ENCODE measurements at places on chromosomes 12 and 14.

DNA sequence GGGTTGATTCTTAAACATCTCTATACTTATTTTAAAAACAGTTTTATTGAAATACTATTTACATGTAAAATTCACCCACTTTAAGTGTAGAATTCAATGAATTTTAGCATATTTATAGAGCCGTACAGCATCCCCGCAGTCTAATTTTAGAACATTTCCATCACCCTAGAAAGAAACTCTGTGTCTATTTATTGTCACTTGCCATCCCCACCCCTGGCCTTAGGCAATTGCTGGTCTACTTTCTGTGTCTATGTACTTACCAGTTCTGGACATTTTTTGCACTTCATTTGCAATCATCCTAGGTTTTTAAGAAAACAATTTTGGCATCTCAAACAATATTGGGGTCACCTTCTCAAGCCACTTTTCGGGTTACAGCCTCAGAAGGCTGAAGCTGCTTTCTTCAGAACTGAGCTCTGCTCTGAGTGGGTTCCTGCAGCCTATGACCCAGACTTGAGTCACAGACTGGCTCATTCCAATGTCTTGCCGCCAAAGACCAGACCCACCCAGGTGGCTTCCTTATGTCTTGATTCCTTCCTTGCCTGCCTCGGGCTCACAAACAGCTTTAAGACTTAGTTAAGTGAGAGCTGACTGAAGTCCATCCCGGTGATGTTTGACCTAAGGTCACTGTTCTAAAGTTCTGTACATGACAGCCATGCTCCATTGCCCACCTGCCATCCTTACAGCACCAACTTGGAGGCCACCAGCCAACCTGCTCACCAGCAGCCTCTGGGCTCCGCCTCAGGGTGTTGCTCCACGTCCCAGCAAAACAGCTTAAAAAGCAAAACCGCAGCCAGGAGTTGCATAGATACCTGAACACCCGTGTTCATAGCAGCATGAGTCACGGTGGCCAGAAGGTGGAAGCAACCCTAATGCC lies 131.5 kb downstream of the CHST11 start:
- no peak for DNase-seq

- DNase-seq = no peak
Observed at GRCh38 chr14:89343356-89343755, 73.7 kb downstream of the FOXN3 start.

DNA sequence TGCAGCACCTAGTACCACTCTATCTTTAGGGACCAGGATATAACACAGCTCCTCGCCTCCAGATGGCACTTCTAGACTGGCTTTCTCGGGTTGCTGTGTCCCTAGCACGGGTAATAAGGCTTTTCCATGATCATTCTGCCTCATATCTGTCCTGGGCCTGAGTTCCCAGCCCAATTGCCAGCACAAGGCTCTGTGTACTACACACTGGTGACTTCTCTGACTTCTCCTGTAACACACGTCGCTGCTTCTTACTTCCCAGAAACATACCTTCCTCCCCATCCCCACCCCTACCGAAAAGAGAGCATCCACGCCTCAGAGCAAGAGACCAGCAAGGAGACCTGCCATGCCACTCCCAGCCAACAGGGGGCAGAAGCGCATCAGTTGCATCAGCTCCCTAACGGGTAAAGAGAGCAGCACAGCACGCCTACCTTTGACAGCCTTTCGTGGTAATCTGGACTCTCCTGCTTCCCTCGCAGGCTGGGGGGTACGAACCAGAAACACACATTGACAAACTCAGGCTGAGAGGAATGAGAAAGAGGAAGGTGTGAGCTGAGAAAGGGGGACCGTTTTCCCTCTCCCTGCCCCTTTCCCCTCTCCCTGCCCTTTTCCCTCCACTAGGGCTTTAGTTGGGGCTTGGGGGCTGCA lies 21.2 kb upstream of the ZNF740 start:
- peak; percentile 42 for DNase-seq

DNA sequence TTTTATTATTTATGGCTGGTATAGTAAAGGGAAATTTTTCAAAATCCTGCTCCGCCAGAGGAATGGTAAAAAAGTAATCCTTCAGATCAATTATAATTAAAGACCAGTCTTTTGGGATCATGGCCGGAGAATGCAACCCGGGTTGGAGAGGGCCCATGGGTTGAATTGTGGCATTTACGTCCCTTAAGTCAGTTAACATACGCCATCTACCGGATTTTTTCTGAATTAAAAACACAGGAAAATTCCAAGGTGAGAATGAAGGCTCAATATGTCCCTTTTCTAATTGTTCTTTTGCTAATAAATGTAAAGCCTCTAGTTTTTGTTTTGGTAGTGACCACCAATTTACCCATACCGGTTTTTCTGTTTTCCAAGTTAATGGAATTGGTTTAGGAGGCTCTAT lies 602.8 kb downstream of the ALG10 start:
- DNase-seq = no peak

GRCh38 chr12:41264281-41264680 lies 76.2 kb downstream of the PDZRN4 start:
- no peak for DNase-seq

DNA sequence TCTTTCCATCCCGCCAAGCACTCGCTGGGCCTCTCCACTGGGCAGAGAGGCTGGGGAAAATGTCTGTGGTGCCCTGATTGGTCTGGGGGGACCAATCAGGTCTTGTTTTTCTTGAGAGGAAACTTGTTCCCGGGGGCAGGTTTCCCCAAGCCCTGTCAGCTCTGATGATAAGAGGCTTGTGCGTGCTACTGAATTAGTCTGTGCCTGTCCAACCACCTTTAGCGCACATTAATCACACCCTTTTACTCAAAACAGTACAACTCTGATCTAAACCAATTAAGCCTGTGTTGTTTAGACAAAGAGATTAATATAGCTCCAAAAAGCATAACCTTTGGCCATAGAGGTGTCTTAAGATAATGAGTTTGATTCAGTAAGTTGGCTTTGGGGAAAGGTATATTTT lies 580.4 kb downstream of the VRK1 start:
- DNase-seq = no peak

GRCh38 chr12:110310763-110311162 lies 29.7 kb downstream of the ATP2A2 start:
- no peak for DNase-seq

DNA sequence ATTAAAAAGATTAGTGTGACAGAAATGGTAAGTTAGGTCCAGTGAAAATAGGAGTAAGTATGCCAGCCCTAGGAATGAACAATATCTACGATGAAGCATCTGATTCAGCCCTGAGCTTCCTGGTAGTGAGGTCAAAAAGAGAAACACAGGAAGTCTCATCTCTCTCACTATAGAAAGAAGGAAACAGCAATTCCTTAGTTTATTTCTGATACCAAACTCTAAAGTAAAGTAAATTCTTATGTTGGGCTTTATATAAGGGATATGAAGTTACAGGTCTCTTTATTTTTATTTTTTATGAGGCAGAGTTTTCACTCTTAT lies 76.7 kb upstream of the RFLNA start:
- DNase-seq = no peak

DNA sequence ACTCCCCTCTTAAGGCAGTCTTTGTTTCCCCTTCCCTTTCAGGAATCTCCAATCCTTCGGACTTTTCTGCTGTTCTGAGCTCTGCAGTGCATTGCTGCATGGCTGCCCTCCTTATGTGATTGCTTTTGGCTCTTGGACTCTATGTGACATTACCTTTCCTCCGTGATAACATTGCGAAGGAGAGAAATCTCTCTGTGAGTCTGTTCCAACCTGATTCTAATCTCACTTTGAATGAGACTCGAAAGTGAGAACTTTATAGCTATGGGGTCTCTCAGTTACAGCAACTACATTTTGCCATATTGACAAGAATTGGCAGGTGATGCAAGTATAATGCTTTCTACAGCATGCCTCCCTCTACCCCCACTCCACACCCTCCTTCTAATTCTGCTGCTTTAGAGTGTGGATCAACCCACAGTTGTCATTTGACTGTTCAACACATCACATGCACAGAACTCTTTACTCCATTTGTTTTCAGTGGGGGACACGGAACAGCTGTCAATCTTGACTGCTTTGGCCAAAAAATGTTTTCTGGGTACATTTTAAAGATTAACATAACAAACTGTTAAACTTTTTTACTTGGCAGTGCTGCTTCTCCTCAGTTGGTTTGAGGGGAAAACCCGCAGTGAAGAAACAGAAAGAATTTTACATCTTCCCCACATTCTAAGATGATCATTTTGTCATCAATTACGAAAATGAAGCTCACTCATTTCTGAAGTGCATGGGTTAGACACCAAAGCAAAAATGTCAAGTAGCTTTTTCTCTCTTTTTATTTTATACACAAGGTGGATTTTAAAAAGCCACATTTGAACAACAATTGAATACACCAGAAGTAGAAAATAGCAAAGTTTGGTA lies 125.5 kb upstream of the RMST start:
- DNase-seq = no peak

GRCh38 chr14:75283162-75283832 lies 4.7 kb downstream of the FOS start:
- no peak for DNase-seq

DNA sequence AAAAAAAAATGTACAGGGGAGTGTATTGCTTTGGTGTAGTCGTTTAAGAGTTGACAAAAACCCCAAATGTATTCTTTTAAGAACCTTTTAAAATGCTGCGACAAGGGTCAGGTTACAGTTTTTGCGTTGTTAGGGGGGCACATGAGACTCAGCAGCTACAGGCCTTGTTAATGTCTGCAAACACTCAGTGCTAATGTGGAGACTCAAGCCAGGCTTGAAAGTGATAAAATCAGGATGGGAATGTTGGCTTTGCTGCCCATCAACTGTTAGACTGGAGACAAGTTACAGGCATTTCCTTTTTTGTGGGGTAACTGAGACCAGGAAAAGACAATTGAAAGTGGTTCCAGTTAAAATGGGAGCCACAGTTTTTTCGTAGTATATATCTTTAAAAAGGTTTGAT lies 84.8 kb downstream of the PRKCH start:
- no peak for DNase-seq

- DNase-seq = no peak
Observed at GRCh38 chr12:69906411-69907216, 81.6 kb downstream of the MYRFL start.

DNA sequence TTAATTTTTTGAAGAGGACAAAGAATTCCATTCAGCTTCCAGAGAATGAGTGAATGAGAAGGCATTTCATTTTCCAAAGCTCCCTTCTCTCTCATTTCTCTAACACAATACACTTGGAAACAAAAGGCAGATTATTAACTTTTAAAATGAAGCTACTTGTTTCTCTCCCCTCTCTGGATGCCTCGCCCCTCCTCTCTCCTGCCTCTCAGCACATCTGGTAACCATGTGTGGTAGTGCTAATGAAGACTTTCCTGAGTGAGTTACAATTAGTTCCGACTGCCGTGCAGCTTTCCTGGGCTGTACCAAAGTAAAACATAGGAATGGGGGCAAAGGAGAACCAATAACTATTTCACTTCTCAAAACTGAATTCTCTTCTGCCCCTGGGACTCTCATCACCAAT lies 84.7 kb upstream of the SOX5 start:
- no peak for DNase-seq

GRCh38 chr12:4579305-4580102 lies 17.5 kb downstream of the DYRK4 start:
- DNase-seq = no peak

DNA sequence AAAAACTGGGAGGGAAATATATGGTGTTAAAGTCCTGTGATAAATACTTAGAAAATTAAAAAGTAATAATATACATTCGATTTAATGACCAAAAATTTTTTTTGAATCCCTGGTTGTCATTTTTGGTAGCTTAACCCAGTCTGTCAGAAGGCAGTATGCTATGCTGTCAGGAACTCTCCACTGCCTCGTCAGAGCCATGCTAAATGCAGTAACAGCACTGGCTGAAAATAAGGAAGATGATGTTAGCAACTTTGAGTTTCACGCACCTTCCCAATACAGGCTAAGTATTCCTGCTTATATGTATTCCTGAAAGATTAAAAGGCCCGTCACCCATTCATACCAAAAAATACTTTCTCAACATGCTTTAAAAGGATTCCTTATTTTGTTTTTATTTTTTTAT lies 34.2 kb downstream of the SAV1 start:
- DNase-seq = no peak

- no peak for DNase-seq
Observed at GRCh38 chr12:93167841-93168492, 209.8 kb upstream of the NUDT4 start.

DNA sequence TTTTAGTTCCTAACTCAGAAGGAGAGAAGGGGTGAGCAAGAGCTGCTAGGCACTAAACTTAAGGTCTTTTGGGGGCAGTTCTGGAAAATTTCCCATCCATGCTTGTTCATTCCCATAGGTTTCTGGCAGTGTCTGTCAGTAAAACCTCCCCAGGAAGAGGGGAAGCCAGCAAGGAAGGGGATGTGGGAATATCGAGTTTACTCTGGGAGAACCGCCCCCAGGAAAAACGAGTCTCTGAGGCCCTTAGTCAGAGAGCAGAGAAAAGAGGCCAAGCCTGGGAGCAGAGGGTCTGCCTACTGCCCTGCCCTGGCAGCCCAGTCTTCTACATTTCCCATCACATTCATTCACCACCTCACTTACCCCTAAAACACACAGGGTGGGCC lies 55.9 kb downstream of the TMCC3 start:
- no peak for DNase-seq

DNA sequence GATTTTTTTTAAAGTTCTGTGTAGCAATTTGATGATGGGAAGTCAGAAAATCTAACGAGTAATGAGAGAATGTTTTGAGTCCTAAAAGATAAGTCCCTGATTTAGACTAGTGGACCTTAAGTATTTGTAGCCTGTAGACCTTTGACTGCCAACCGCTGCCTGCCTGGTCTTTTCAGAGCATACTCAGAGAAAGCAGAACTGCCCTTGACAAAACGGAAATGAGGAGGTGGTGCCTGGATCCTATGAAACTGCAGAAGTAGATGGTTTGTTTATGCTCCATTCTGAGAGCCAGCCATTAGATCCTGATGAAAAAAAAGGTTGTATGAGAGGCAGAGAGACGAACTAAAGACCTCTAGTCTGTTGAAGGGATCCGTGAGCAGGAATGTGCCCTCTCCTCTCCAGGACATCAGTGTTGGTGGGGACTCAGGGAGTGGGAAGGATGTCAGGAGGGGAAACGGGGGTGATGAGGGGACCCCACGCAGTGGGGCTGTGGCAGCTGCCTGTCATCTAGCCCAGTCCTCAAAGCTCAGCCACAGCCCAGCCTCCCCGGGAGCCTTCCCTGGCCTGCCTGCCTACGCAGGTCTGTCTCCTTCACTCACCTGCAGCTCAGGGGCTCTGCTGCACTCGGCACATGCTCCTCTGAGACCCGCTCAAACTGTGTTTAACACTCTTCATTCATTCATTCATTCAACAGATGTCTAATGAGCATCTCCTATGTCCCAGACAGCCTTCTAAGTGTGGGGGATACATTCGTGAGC lies 447.5 kb downstream of the AACS start:
- DNase-seq = no peak

GRCh38 chr14:68628605-68629310 lies 164.1 kb downstream of the ZFP36L1 start:
- DNase-seq = no peak

GRCh38 chr12:102533483-102534215 lies 53.3 kb upstream of the IGF1 start:
- DNase-seq = no peak

DNA sequence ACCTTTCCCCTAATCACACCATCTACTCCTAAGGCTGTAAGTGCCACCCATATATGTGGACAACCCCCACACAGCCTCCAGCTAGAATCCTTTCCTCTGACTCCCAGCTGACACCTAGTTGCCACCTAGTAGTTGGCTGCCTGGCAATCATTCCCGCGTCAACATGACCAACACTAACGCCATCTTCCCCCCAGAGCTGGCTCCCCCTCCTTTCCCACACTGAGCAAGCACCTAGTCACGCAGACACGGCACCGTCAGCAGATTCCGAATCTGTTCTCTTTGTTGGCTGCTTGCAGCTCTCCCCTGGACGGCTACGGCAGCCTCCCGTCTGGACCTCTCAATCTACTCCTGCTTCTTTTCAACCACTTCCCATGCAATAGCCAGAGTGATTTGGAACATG lies 27.7 kb downstream of the UBR7 start:
- DNase-seq = no peak
